ENCODE measurements at places on chromosomes 13 and 19.

- no peak for DNase-seq
Observed at GRCh38 chr13:52025475-52026245, 1.2 kb downstream of the UTP14C start.

DNA sequence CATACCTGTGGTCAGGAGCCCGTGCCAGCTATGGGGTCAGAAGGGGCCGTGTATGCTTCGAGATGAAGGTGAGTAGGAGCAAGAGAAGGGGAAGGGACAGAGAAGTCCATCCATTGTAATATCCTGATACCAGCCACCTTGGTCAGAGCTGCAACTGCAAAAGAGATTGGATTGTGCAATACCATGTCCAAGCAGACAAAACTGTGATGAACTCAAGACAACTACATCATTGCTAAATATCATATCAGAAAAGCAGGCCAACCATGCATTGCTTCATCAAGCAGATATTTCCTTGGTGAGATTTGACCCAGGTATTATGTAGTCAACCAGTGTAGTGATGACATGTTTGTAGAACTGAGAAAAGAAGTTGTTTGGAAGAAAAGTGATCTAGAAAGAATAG lies 12.1 kb downstream of the HNRNPUL1 start:
- no peak for DNase-seq

DNA sequence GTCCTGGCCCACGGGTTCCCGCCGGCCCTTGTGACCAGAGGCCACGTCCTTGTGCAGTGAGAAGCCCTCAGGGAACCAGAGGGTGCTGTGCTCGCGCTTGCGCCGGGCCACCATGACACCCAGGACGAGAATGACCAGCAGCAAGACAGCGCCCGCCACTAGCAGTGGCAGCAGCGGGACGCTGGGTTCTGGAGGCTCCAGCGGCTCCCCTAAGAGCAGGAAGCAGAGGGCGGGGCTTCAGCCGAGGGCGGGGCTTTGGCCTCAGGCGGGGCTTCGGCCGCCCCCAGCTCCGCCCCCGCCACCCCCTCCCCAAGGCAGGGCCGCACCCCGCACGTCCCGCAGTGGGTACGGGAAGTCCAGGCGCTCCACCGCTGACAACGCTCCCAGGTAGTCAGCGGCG lies 30.4 kb downstream of the NOTCH3 start:
- no peak for DNase-seq

- no peak for DNase-seq
Observed at GRCh38 chr13:98105929-98106336, 37.0 kb upstream of the FARP1 start.

- no peak for DNase-seq
Observed at GRCh38 chr19:1861599-1862031, 1.8 kb downstream of the KLF16 start.

DNA sequence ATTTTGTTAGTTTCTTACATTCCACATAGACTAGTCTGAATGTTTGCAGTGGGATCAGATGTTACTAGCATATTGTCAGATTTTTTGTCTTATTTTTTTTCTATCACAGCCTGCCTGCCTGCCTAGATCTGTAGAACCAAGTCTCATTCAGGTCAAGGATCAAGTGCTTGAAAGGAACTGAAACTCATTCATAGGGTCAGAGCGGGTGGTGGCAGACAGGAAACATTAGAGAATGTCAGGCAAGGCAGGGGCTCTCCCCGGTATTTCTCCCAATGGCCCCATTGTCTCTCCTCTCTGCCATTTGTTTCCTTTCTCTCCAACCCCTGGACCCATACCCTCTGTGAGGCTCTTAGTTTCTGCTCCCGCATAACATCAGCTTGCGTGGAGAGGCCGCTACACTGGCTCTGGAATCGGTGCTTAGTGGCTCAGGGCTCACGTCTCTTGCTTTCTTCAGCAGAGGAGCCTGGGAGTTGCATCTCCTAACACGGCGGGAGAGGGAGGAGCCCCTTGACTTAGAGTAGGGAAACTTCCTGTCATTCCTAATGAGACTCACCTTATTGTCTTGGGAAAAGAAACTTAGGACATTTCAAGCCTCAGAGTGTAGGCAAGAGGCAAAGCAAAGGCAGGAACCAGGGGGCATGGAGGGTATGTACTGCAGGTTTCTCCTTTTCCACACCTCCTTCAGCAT lies 35.6 kb upstream of the SPATA13 start:
- no peak for DNase-seq
